Endothelial cell (in vitro differentiated cells): ENCODE measurements at places on chromosomes 3 and 15. TPM values are rescaled to one million over a fixed set of nuclear protein-coding genes. Genes with fewer than 3 reads are reported as not detected.

- no peak for DNase-seq
Measured at GRCh38 chr3:19232566-19232965, 84.3 kb downstream of the KCNH8 start.

DNA sequence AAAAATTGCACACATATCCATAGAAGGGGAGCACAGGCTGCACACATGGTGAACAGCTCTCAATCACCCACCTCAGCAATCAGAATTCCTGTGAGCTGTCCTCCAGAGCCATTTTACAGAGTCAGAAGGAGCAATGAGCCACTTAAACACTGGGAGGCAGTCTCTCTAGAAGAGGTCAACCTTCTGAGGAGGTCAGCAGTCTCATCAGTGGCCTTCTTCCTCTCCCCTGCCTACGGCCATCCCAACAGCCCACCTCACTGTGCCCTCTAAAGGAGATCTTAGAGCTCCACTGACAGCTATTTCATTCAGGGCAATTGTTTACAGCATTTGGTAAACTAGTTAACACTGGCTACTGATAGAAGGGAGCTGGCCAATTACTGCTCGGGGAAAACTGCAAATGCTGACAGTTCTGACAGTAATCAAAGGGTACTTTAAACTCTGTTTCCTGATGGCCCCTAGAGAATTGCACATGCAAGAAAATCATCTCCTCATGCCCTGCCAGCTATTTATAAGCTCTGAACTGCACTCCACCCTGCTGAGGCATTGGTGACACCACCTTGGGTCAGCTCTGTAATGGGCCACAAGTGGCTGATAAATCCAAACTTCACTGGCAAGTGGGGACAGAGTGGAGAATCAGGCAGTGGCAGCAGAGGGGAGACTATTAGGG lies 42.1 kb upstream of the TSPAN3 start:
- no peak for DNase-seq

DNA sequence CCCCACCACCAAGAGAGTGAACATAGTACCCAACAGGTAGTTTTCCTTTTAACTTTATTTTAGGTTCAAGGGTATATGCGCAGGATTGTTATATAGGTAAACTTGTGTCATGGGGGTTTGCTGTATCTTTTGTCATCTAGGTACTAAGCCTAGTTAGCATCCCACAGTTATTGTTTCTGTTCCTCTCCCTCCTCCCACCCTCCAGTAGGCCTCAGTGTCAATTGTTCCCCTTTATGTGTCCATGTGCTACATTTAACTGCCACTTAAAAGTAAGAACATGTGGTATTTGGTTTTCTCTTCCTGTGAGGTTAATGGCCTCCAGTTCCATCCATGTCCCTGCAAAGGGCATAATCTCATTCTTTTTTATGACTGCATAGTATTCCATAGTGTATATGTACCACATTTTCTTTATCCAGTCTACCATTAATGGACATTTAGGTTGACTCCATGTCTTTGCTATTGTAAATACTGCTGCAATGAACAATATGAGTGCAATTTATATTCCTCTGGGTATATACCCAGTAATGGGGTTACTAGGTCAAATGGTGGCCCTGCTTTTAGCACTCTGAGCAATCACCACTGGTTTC lies 66.2 kb downstream of the ST3GAL6 start:
- no peak for DNase-seq

The TM4SF1 gene
- 0.97 TPM for total RNA-seq

The NOX5 gene
- not detected for total RNA-seq
